ENCODE measurements at places on chromosomes 12 and 14.

- DNase-seq: no peak
Measured at GRCh38 chr12:131090274-131091210, 136.8 kb downstream of the ADGRD1 start.

GRCh38 chr14:99475660-99476059, 5.0 kb downstream of the SETD3 start:
- DNase-seq: no peak

GRCh38 chr12:127286281-127286680, 980.7 kb upstream of the TMEM132C start:
- DNase-seq: no peak

DNA sequence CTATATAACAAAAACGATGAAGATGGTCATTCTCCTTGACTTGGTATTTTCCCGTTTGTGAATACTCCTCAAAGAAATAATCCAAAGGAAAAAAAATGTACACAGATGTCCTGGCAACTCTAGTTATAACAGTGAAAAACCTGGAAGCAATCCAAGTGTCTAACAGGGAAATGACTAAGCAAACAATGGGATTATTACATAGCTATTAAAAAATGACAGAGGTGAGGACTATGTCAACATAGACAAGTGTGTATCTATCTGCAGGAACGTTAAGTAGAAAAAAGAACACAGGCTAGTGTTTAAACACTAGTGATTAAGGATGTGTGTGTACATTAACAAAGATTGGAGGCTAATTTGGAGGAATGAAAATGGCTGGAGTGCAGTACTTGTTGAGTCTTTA, 5.9 kb upstream of the APOLD1 start:
- DNase-seq: peak; percentile 33

DNA sequence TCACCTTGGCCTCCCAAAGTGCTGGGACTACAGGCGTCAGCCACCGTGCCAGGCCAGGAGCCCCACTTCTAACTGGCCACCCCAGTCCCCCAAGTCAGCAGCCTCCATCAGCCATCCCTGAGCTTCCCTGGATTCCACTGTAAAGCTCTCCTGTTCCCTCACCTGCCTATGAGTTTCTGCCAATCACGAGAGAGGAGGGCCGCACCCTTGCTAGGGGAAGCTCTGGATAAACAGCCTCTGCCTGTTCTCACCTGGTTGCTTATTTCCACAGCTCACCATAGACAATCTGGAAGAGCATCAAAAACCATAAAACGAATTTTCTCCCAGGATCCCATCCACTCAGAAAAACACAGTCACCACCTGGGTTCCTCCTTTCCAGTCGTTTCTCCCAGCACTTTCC, 5.0 kb downstream of the CDCA4 start:
- no peak for DNase-seq

GRCh38 chr12:101828463-101829196, 2.1 kb downstream of the GNPTAB start:
- no peak for DNase-seq

DNA sequence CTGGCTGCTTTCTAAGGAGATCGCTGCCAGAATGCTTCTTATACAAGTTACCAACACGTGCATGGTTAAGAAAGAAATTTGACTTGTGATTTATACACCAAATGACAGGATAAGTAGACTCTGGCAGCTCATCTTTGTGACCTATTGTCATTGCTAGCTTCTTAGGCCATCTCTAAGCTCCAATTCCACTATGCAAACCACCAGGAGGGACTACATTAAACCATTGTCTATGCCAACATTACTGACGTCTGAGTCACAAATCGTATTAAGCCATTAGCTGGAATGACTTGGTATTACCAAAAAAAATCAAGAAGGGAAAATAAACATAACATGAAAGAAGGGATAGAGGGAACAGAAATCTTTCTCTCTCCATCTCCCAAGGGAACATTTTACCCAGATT, 15.8 kb upstream of the VPS33A start:
- DNase-seq: peak; percentile 72

DNA sequence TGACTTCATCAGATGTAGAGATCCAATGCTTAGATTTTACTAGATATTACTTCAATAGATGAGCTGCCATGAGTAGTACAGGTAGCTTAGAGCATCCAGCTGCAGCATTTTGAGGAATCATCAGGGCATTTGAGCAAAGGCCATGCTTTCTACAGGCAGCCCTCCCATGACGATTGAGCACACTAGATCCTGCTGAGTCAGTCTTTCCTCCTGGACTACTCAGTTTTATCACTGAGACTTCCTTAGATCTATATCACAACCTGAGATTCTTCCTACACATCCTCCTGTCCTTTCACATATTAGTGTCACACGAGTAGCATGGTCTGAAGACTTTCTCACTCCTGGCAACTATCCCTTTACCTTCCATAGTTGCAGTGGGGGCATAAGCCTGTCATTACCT, 1401.8 kb downstream of the FSCB start:
- no peak for DNase-seq

GRCh38 chr12:29035112-29035511, 114.0 kb upstream of the FAR2 start:
- DNase-seq: no peak

- DNase-seq: peak; percentile 39
Measured at GRCh38 chr12:16605642-16606116, 283 bp downstream of the LMO3 start.

GRCh38 chr12:64618953-64619590, 8.8 kb downstream of the RASSF3 start:
- peak; percentile 63 for DNase-seq

DNA sequence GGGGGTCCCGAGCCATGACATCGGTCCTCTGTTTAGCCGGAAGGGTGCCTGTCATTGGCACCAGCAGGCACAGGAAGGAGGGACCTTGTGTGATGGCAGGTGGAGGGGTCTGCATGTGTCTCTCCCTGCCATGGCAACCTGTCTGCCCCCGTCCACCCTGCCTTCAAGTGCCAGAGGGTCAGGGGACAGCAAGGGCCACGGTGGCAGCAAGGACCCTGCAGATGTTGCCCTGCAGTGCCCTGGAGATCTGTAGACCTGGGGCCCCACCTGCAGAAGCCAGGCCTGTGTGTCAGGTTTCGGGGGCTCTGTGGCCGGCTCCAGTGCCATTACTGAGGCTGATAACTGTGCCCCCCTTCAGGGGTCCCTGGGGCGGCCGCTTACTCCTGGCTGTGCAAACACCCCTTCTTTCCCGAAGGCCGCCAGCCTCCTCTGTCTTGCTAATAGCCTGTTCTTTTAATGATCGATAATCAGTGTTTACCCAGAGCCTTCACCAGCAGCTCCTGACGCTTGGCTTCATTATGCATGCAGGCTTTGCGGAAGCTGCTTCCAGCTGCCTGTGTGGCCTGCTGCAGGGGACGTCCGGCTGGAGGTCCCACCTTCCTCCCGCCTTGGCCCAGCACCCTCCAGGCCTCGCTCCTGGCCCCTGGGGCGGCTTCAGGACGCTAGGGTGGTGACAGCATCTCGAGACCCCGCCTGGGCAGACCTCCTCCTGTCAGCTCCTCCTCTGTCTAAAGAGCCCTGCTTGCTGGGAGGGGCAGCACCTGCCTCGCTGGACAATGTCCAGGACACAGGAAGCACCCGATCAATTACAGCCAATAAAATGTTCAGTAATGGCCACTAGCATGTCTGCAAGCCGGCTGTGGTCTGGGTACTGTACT, 153.0 kb downstream of the KIF26A start:
- no peak for DNase-seq

GRCh38 chr12:103840876-103841689, at the start of gene NT5DC3:
TSS of gene NT5DC3 (minus strand) at chr12:103841234. CDS start at chr12:103841156, 78 bp downstream.
- peak; percentile 95 for DNase-seq

- no peak for DNase-seq
Measured at GRCh38 chr14:102911541-102911951, 10.9 kb upstream of the AMN start.

DNA sequence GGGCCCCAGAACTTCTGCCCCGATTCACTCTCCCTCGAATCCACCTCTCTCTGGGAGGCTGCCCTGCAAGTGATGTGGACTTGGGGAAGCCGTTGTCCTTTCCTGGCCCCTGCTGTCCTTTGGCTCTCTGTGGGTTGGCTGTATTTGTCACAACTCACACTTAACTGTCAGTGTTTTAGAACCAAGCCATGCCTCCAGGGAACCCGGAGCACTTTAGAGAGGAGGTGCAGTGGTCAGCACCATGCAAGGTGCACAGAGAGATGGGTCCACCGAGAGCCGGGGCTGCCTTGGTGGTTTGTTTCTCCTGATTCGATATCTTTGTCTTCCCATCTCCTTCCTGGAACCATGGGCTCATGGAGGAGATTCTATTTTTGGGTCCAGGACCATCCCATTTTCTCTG, 129.5 kb upstream of the RTL1 start:
- no peak for DNase-seq

GRCh38 chr14:64566651-64567122, 16.9 kb downstream of the PPP1R36 start:
- DNase-seq: peak; percentile 49

- DNase-seq: no peak
Measured at GRCh38 chr14:100069161-100069800, 4.1 kb downstream of the EVL start.

- DNase-seq: peak; percentile 60
Measured at GRCh38 chr14:69261761-69262331, 1.9 kb downstream of the GALNT16 start.

DNA sequence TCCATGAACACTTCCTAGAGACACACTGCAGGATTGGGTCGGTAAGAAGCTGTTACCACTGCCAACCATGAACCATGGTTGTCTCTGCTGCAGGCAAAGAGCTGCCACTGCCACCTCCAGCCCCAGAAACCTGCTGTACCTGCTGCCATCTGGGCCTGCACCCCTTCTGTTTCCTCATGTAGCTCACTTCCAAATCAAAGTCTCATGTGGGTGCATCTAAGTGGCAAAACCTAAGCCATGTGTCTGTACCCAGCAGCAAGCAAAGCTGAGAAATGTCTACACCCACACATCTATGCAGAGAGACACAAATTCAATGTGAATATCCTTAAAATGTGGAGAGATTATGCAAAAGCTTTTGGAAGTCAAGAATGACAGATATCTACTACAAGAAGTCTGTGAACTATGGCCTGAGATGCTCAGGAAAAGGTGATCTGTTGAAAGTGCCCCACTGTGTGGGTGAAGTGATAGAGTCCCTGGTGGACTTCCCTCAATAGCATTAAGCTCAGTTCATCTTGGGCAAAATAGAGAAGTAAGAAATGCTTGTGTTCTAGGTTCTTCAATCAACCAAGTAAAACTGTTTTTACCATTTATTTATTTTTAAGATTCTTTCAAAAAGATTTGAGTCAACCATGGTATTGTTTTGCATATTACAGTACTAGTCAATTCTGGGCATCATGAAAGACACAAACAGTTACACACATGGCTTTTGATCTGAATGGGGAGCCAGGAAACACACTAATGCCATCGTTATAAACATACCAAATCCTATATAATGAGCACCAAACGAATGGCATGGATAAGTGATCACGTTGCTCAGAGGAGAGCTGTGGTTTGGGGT, 64.4 kb downstream of the FOS start:
- no peak for DNase-seq

GRCh38 chr14:94934276-94934810, 164.4 kb upstream of the GSC start:
- DNase-seq: no peak

GRCh38 chr12:7039403-7039802, 21.1 kb upstream of the C1S start:
- no peak for DNase-seq

DNA sequence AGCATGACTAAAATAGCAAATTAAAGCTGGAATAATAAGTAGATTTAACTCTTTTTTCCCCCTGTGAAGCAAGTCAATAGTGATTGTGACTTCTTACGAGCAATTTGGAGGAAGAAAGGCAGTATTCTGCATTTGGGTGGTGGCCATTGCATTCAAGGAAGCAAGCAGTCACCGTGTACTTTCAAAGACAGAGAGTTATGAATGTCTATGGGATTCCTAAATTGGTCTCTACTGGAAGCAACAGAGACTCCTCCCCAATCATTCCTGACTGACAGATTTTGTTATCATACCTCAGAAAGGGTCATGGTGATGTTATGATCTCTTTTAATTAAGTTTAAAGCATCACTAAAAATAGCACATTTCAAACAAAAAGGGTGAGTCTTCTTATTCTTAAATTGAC, 287.2 kb upstream of the KITLG start:
- DNase-seq: no peak

DNA sequence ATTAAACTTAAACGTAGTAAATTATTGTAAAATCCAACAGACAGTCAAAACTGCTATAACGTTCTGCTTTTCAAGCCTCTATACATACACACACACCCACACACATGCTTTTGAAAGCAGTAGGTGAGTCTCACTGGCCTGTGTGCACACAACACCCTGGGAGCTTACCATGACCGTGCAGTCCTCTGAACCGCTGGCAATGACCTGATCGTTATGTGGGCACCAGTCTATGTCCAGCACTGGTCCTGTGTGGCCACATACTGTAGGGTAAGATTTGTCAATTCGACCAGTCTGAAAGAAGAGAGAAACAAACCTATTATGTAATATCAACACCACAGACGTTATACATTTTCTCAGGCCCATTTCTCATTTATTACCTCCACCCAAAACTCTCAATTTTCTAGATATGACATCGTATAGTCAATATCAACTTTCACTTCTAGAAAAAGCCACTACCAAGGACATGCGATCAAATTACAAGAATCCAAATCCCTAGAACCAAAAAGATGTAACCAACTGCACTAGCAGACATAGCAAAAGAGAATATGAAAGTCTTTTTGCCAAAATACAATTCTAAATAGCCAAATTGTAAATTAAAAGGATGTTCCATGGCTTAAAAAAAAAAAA, 44.5 kb upstream of the SELPLG start:
- no peak for DNase-seq

DNA sequence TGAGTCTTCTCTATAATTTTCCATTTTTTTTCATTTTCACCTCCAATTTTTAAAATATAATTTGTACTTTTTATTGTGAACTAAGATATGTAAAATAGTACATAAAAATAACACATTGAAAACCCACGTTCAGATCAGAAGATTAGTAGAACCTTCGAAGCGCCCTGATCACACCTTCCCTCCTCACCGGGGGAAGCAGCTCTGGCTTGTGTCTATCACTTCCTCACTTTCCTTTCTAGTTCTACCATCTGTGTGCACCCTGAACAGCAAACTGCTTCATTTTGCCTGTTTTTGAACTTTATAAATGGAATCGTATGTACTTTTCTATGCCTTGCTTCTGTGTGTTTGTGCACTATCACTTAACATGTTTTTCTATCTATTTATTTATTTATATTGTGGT, 11.8 kb upstream of the CD27 start:
- DNase-seq: no peak

DNA sequence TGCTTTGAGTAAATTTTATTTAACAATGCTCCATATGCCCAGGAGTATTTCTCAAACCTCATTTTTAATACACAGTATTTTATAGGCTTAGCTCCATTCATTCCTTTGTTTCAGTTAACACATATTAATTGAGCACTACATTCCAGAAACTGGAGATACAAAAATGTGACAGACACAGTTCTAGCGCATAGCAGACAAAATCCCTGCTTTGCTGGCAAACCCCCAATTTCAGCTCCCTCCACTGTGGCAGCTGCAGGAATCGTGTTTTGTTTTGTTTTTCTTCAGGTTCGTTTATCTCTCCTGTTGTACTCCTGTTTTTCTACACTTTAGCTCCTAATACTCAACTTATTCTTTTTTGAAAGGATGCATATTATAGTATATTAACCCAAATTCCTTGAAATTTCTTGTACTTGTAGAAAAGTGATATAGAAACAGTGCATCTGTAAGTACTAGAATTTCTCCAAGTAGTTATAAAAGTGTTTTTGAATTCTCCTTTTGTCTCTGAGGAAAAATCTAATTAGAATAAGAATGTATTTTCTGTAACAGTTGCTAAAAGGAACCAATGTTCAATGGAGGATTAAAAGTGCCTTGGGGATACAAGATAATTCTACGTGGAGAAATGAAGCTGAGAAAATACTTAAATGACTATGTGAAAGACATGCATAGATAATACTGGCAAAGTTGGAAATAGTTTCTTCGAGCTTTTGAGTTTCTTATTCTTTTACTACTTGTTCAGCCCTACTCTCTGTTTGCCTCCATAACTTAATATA, 6.4 kb upstream of the RAB21 start:
- no peak for DNase-seq

Measured in AG20443 (cell line).